ENCODE measurements at places on chromosomes 3 and 15.

GRCh38 chr3:99118381-99118780, 216.9 kb upstream of the DCBLD2 start:
- H3K4me1 ChIP-seq = no peaks in the 10 kb centered on the region
- H3K27me3 ChIP-seq = no peaks in the 10 kb centered on the region
- H3K27ac ChIP-seq = no peak overlapping the region
- H3K36me3 ChIP-seq = no peaks in the 10 kb centered on the region
- no peak for DNase-seq

DNA sequence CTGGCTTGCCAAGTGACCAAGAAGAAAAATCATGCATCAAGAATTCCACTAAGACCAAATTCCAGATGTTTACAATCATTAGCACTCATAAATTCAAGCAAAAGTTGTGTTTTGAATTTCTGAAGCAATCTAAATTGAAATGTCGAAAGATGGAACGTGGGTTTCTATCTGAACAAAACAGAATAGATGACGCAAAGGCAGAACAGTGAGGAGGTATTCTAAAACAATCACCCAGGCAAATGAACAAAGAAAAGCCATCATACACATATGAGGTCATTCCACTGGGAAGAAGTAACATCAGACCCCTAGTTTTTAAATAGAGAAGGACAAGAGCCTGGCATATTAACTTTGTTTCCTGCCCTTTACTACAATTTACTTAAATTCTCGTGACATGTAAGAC, 58.0 kb downstream of the MCF2L2 start:
- no peaks in the 10 kb centered on the region for H3K36me3 ChIP-seq
- no peaks in the 10 kb centered on the region for H3K27me3 ChIP-seq
- DNase-seq = no peak
- no peaks in the 10 kb centered on the region for H3K4me1 ChIP-seq

- no peaks in the 10 kb centered on the region for H3K27me3 ChIP-seq
- H3K4me3 ChIP-seq = no peak overlapping the region
- H3K36me3 ChIP-seq = no peaks in the 10 kb centered on the region
- DNase-seq = no peak
These were observed 39.1 kb upstream of the KLHL6 start for GRCh38 chr3:183594636-183595035.

DNA sequence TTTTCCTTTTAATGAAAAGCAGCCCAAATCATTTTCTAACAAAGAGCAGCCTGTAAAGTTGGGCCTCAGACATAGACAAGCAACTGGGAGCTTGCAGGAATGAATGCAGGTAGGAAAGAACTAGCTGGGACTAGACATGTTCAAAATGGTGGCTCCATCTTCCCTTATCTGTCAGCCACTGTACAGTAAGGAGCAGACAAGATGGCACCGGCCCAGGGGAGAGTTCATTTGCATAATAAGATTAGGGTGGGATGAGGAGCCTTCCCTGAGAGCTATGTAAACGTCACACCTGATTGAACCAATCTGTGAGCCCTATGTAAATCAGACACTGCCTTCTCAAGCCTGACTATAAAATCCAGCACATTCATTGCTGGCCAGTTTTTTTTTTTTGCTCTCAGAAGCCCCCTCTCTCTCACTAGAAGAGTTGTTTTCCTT, 59.7 kb upstream of the GK5 start:
- DNase-seq = no peak
- no peaks in the 10 kb centered on the region for H3K36me3 ChIP-seq
- no peaks in the 10 kb centered on the region for H3K4me1 ChIP-seq
- H3K4me3 ChIP-seq = no peak overlapping the region
- H3K27me3 ChIP-seq = no peaks in the 10 kb centered on the region

DNA sequence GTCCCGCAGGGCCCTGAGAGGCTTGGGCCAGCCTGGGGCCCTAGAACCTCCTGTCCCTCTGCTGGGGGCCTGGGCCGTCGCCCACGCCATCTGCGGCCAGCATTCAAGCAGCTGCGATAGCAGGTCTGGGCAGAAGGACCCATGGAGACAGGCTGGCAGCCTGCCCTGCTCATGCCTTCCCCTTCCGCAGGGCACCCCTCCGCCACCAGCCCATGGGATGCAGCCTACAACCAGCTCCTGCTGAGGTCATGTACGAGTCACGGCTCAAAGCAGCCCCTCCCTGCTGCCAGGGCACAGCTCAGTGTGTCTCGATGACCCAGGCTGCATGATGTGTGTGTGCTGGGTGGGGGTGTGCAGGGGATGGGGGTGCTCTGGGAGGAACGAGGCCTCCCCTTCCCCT, 27.8 kb downstream of the DUSP7 start:
- H3K4me3 ChIP-seq = no peak overlapping the region
- no peak overlapping the region for H3K27ac ChIP-seq
- DNase-seq = no peak
- H3K27me3 ChIP-seq = no peaks in the 10 kb centered on the region
- no peaks in the 10 kb centered on the region for H3K4me1 ChIP-seq

- H3K4me3 ChIP-seq = no peak overlapping the region
- H3K27ac ChIP-seq = no peak overlapping the region
- H3K4me1 ChIP-seq = no peaks in the 10 kb centered on the region
- no peaks in the 10 kb centered on the region for H3K36me3 ChIP-seq
- no peak for DNase-seq
These were observed 334.3 kb downstream of the UNC13C start for GRCh38 chr15:54312528-54312927.

- DNase-seq = no peak
- no peaks in the 10 kb centered on the region for H3K27me3 ChIP-seq
- H3K4me1 ChIP-seq = no peaks in the 10 kb centered on the region
- no peak overlapping the region for H3K27ac ChIP-seq
These were observed 26.0 kb upstream of the CORO2B start for GRCh38 chr15:68552773-68553172.

DNA sequence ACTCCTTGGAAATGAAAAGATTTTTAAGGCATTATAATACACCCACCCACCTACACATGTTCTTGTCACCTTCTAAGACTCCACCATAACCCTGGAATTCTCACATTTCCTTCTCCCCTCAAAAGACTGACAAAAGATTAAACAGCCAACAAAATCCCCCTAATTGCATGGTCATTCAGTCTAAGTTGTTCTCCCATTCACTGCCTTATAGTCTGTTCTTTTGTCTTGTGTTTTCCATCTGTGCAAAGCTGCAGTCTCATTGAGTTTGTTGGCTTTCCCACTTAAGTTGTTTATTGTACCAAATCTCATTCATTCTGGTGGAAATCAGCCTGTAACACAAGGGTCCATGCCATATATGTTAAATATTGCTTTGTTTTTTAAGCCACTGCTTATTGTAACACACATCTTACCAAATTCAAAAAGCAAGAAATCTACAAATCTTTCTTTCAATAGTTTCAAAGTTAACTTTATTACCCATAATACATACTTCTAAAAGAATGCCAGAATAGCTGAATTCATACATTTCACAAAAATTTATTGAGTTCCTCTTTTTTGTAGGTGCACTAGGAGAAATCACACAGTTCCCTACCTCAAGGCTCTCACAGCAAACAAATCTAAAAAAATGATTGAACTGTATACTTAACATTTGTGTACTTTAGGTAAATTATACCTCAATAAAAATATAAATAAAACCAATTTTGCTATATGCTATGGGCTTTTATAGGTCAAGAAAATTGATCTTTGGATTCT, 2.4 kb upstream of the RCN2 start:
- H3K4me1 ChIP-seq = no peaks in the 10 kb centered on the region
- no peaks in the 10 kb centered on the region for H3K36me3 ChIP-seq
- H3K4me3 ChIP-seq = no peak overlapping the region
- H3K27ac ChIP-seq = no peak overlapping the region

DNA sequence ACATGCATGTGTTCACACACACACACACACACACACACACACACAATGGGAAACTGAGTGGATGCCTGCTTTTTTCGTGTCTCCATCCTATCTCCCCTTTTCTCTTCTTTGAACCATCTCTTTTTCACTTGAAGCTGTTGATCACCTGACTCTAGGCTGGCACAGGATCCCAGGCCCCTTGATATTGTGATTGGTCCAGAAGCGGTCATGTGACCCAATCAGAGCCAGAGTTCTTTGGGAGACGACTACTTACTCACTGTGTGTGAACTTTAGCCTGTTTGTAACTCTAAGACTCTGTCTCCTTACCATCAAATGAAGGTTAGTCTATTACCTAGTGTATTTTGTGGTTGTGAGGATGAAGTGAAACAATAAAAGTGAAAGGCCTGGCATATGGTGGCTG, 172.9 kb downstream of the ADAMTS9 start:
- no peaks in the 10 kb centered on the region for H3K27me3 ChIP-seq
- H3K36me3 ChIP-seq = no peaks in the 10 kb centered on the region
- H3K4me3 ChIP-seq = no peak overlapping the region

GRCh38 chr3:69867941-69868505, 128.8 kb downstream of the MITF start:
- H3K4me1 ChIP-seq = no peaks in the 10 kb centered on the region
- H3K36me3 ChIP-seq = no peaks in the 10 kb centered on the region
- no peak overlapping the region for H3K4me3 ChIP-seq
- DNase-seq = no peak

DNA sequence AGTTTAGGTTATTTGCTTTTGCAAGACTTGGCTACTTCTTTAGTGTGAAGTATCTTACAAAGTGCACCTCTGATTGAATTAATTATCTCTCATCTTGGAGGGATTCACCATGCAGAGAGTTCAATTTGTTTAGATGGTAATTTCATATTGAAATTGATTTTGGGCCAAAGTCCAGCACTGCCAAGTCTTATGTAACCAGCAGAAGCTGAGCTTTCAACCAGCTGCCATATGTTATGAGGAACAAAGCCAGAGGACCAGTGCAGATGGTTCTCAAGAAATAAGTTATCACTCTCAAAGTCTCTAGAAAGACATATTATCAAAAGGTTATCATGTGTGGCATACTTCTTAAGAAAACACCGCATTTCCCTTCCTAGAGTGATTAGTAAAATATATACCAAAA, 29.0 kb downstream of the ABHD6 start:
- H3K4me1 ChIP-seq = no peaks in the 10 kb centered on the region
- DNase-seq = no peak
- no peaks in the 10 kb centered on the region for H3K36me3 ChIP-seq
- no peaks in the 10 kb centered on the region for H3K27me3 ChIP-seq

- no peak overlapping the region for H3K27ac ChIP-seq
- H3K4me1 ChIP-seq = no peaks in the 10 kb centered on the region
- DNase-seq = no peak
- H3K27me3 ChIP-seq = no peaks in the 10 kb centered on the region
- no peaks in the 10 kb centered on the region for H3K36me3 ChIP-seq
These were observed 44.6 kb downstream of the LDHAL6B start for GRCh38 chr15:59251001-59251845.

GRCh38 chr15:34620142-34620541, 36.7 kb upstream of the GOLGA8B start:
- no peaks in the 10 kb centered on the region for H3K36me3 ChIP-seq
- H3K4me3 ChIP-seq = no peak overlapping the region
- DNase-seq = no peak
- H3K27me3 ChIP-seq = no peaks in the 10 kb centered on the region

- peak overlapping the region; percentile 7 for H3K27ac ChIP-seq
- no peak for DNase-seq
- H3K4me3 ChIP-seq = no peak overlapping the region
- H3K36me3 ChIP-seq = no peaks in the 10 kb centered on the region
These were observed 6.3 kb upstream of the ALAS1 start for GRCh38 chr3:52191663-52192062.

DNA sequence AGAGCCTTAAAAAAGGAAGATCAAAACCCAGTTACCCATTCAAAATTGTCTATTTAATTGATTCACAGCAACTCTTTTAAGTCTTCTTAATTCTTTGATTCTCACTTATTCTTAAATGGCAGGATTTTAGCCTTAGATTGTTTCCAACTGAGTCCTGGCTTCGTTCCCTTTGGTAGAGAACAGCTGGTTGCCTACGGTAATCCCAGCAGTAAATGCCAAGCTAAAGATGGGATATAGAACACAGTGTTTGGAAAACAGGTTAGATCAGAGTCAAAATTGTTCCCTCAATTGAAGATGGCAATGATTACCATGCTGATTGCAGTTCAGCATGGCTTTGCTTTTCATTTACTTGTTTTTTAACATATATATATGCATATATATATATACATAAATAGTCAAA, 300.9 kb downstream of the PYDC2 start:
- H3K27ac ChIP-seq = no peak overlapping the region
- no peaks in the 10 kb centered on the region for H3K27me3 ChIP-seq
- H3K4me3 ChIP-seq = no peak overlapping the region
- no peaks in the 10 kb centered on the region for H3K36me3 ChIP-seq
- H3K4me1 ChIP-seq = no peaks in the 10 kb centered on the region
- DNase-seq = no peak

GRCh38 chr3:47573190-47574172, 5.2 kb downstream of the CSPG5 start:
- DNase-seq = no peak
- peaks cover 3% of the 10 kb centered on the region for H3K27me3 ChIP-seq
- no peak overlapping the region for H3K27ac ChIP-seq
- no peaks in the 10 kb centered on the region for H3K36me3 ChIP-seq
- H3K4me1 ChIP-seq = peaks cover 6% of the 10 kb centered on the region

- no peak overlapping the region for H3K4me3 ChIP-seq
- DNase-seq = no peak
- no peak overlapping the region for H3K27ac ChIP-seq
- no peaks in the 10 kb centered on the region for H3K4me1 ChIP-seq
- H3K27me3 ChIP-seq = no peaks in the 10 kb centered on the region
These were observed 309.8 kb upstream of the GRM7 start for GRCh38 chr3:6551165-6551564.

DNA sequence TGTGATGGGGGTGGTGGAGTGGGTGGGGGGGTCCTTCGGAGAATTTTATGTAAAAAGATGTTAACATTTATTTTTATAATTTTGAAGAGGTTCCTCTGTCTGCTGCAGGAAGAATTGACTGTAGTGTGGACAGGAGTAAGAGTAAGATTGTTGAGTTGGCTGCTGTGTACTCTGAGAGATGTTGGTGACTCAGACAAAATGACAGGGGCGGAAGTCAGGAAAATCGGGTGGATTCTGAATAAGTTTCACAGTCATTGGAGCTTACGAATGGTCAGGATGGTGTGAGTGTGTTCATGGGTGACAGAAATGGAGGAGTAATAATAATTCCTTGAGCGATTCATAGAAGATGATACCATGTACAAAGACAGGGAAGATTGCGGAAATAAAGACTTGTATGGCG, 420.0 kb downstream of the ROBO2 start:
- H3K27ac ChIP-seq = no peak overlapping the region
- H3K36me3 ChIP-seq = no peaks in the 10 kb centered on the region
- H3K4me3 ChIP-seq = no peak overlapping the region
- no peak for DNase-seq

DNA sequence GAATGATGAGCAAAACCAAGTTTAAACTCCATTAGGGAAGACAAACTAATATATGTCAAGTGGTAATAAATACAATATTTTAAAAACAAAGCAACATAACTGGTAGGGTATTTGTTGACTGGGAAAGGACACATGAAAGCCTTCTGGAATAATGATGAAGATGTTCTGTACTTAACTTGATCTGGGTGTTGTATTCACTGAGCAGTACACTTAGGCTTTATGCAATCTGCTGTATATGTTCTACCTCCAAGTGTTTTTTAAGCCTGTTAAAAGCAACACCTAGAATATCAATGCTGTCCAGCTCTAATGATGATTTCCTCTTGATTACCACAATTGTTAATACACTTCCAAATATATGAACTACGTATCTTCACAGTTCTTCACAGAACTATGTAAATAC, 46.6 kb downstream of the GSK3B start:
- no peak overlapping the region for H3K4me3 ChIP-seq
- H3K4me1 ChIP-seq = peaks cover 10% of the 10 kb centered on the region
- no peak overlapping the region for H3K27ac ChIP-seq
- H3K27me3 ChIP-seq = no peaks in the 10 kb centered on the region
